Endothelial cell (in vitro differentiated cells): ENCODE measurements at places on chromosomes 7 and 10. TPM values are rescaled to one million over a fixed set of nuclear protein-coding genes. Genes with fewer than 3 reads are reported as not detected.

- DNase-seq, result no peak
Observed at GRCh38 chr7:66571568-66571967, 57.1 kb upstream of the KCTD7 start.

DNA sequence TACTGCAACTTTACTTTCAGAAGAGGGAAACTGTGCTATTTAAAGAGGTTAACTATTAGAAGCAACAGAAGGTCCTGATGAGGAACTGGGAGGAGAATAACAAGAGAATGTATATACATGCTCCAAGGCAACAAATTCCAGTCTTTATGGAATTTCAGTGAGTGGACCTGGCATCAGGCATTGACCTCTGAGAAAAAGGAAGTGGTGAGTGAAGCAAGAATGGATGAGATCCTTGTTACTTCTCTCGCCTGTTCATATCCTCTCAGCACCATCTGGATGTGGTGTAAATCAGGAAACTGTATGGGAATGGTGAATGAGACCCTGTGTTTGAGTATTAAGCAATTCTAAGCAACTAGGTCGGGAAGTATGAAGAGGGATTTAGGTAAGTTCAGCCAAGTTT lies 30.3 kb upstream of the KBTBD2 start:
- DNase-seq, result peak; percentile 15

DNA sequence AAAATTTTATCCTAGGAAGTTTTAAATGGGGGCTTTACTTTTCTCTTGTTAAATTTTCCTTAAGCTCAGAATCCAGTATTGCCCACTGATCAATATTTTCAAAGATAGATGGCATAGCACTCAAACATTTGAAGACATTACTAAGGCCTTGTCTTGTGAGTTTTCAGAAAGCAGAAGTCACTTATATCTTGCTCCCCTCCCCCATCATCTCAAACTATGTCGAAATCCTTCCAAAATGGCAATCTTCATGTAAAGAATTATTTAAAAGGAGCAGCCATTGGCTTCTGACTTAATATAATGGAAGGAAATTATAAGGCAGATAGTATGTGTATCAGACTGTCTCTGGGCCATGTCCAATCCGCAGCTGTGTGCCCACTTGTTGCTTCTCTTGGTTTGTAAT lies 553.5 kb upstream of the C7orf33 start:
- no peak for DNase-seq

DNA sequence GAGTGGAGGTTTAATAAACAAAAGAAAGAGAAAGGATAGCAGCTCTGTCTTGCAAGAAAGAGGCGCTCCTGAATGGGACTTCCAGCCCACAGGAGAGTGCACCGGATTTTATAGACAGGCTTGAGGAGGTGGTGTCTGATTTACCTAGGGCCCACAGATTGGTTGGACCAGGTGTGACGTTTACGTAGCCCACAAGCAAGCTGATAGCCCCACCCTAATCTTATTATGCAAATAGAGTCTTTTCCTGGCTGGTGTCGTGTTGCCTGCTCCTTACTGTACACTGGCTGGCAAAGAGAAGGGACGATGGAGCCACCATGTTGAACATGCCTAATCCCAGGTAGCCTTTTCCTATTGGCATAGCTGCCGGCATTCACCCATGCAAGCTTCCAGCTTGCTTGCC lies 319.7 kb upstream of the POM121L12 start:
- no peak for DNase-seq

The CREB5 gene
- total RNA-seq, result 5.6 TPM

The TDRD1 gene
- 0.18 TPM for total RNA-seq

The TFR2 gene
- total RNA-seq, result 1.0 TPM

The CAV2 gene
- 35.5 TPM for total RNA-seq

The STX1A gene
- total RNA-seq, result 13.2 TPM

The UNCX gene
- total RNA-seq, result not detected

The CSTF2T gene
- total RNA-seq, result 36.3 TPM
